ENCODE measurements at places on chromosomes 5 and 9.

DNA sequence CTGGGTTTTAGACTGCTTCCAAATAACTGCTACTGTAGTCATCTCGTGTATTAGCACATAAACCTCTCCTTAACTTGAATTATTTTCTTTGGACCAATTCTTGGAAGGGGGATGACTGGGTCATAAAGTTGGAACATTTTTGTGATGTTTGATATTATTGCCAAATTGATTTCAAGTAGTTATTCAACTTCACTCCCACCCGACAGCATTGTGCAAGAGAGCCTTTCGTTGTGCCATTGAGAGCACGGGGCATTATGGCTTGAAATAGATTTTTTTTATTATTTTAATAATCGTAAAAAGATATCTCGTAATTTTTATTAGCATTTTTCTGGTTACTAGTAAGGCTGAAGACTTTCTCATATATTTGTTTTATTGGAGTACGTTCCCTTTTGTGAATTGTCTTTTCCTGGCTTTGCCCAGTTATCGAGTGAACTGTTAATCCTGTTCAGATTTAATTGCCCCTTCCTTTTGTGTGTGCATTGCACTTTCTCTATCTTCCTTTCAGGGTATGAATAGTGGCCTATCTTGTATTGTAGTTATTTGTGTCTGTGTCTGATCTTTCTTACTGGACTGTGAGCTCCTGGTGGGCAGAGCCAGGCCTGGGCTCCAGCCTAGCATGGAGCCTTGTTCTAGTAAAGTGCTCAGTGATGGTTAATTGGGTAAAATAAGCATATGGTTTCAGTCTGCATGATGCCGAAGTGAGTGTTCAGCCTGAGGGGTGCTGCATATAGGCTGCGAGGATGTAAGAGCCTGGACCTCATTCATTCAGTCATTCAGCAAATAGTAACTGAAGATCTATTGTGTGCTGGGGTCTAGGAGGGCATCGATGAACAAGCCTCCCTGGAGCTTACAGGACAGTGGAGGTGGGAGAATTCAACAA, 93.5 kb upstream of the SHB start:
- no peak for DNase-seq

GRCh38 chr5:33557605-33558004, 116.8 kb downstream of the TARS1 start:
- no peak for DNase-seq

DNA sequence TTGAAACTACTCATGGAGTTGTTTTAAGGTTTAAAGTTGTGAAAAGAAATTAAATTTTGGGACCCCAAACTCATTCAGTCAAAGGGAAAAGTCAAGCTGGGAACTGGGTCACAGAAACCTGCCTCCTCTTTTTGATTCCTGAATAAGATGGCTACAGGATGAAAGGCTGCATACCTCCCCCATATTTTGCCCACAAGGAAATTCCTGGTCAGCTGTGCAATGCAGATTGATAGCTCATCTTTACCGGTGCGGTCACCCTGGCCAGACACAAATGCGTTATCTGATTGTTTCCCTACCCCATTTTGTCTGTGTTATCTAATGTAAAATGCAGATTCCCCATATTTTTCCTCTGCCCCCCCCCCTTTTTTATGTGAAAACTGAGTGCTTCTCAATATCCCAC, 1.3 kb downstream of the HAVCR2 start:
- DNase-seq, result no peak

DNA sequence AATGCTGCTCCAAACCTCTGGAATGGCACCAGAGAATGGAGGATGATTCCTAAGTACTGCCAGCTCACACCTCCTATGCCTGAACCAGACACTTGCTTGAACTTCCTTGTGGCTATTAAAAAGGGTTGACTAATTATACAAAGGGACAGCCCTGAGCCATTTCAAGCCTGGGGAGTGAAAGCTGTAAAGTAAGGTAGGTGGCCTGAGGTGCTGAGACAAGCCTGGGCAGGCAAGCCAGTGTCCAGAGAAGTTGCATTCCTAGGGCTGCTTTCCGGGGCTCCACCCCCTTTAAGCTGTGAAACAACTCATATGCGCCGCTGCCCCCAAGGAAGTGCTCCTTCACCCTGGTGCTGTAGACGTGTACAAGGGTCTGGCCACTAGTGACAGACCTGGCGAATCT, 79.9 kb upstream of the SLC1A3 start:
- no peak for DNase-seq
